ENCODE measurements at places on chromosomes 1 and 21.

DNA sequence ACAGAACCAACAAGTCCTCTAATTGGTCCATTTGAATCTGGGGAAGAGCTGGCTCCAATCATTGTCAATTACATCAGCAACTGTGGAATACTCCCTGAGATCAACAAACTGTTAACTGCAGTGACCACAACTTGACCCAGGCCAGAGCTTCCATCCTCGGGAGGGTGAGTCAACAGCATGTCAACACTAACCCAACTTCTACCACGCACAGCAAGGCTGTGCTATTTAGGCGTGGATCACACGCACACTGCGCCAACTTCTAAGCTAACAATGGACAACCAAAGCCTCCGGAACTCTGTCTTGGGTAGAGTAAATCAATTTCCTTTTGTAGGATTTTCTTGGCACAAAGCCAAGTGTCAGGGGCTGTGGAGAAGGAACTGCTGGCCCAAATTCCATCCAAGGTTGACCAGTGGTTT, 30.4 kb downstream of the APP start:
- peak; percentile 48 for DNase-seq

DNA sequence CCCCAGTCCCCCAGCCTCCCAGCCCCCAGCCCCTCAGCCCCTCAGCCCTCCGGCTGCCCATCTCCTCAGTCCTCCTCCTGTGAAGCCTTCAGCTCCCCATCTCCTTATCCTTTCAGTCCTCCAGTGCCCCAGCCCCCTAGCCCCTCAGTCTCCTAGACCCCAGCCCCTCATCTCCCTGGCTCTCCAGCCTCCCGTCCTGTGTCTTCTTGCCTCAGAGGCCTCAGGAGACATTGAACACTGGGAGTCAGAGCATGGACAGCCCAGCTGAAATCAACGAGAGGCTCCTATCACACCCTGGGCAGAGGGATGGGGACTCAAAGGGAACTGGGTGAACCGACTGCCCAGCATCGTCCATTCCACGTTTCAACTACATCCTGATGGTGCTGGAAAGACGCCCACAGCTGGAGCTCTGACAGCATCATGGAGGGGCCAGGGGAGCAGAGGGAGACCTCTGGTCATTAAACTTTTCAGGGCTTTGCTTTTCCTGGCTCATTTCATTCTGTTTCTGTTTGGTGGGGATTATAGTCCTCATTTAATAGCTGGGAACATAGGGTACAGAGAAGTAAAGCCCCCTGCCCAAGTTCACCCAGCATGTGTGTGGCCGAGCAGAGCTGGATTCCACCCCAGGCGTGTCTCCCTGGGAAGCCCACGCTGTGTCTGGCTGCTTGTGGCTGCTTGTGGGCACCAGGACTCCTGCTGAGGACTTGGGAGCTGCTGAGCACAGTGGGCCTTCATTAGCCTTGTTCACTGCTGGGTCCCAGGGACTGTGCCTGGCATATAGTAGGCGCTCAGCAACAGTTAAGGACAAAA, 396.7 kb downstream of the PTPRU start:
- no peak for DNase-seq

- no peak for DNase-seq
Measured at GRCh38 chr21:42651515-42652401, 1.7 kb upstream of the PDE9A start.

GRCh38 chr1:167881069-167881468, 32.9 kb downstream of the ADCY10 start:
- DNase-seq, result no peak

- no peak for DNase-seq
Measured at GRCh38 chr1:111497592-111497991, 5.8 kb downstream of the ADORA3 start.

DNA sequence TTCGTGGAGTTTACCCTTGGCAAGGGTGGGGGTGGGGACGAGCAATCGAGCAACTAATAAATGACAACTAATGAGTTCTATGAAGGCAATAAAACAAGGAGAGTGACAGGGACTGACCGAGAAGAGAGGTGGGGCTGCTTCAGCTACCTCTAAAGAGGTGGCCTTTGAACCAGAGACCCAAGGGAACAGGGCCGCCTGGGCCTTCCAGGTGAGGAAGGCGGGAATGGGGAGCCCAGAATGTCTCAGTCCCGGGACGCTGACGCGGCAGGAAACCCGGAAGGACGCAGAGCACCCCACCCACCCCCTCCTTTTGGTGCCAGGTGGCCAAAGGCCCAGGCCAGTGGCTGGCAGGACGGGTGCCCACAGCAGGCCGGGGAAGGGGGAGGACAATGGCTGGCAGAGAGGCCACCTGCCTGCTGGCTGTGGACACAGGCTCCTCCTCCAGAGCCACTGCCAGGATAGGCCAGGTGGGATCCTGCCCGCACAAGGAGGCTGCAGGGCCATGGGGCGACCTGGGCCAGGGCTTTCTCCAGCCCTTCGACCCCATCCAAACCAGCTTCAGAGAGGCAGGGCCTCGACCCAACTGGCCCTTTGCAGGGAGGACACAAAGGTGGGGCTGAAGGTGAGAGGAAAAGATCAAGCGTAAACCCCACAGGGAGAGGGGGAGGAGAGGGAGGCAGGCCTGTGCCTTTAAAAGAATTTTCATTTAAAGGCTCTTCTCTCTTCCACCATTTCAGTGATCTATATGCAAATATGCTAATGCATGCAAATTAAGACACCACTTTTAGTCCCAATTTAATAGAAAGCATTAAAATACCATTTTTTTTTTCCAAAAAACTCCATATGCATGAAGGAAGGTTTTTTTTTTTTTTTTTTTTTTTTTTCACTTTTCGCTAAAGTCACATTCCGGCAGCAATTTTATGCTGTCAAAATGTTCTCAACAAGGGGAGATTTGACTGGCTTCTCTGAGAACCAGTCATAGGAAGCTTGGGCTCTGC, 58.1 kb downstream of the CASZ1 start:
- no peak for DNase-seq

- no peak for DNase-seq
Measured at GRCh38 chr1:226363801-226364513, 43.9 kb downstream of the PARP1 start.

DNA sequence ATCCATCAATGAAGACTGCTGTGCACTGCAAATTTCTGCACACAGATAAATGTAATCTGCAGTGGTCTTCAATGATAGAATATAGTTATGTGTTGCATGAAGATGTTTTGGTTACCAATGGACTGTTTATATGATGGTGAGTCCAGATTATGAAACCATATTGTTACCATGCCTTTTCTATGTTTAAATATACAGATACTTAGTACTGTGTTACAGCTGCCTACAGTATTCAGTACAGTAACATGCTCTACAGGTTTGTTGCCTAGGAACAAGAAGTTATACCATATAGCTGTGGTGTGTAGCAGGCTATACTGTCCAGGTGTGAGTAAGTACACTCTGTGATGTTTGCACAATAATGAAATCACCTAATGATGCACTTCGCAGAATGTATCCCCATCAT, 40.8 kb downstream of the SORT1 start:
- DNase-seq, result no peak

- DNase-seq, result no peak
Measured at GRCh38 chr1:8472668-8473067, 154.8 kb downstream of the SLC45A1 start.

DNA sequence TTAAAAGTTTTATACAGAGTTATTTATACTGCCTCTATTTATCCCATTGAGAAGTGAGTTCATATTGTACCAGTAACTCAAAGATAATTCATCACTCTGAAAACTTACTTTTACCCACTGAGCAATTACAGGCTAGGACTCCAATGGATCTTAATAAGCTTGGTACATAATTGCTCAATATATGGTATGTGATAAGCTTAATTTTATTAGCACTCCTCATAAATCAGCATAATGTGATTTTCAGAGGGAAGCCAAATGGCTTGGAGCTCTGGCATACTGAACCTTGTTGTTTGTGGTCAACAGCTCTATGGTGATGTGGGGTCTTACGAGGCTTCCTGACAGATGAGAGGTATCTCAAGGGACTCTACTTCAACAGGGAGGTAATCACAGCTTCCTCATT, 26.3 kb downstream of the ADAM30 start:
- DNase-seq, result no peak

DNA sequence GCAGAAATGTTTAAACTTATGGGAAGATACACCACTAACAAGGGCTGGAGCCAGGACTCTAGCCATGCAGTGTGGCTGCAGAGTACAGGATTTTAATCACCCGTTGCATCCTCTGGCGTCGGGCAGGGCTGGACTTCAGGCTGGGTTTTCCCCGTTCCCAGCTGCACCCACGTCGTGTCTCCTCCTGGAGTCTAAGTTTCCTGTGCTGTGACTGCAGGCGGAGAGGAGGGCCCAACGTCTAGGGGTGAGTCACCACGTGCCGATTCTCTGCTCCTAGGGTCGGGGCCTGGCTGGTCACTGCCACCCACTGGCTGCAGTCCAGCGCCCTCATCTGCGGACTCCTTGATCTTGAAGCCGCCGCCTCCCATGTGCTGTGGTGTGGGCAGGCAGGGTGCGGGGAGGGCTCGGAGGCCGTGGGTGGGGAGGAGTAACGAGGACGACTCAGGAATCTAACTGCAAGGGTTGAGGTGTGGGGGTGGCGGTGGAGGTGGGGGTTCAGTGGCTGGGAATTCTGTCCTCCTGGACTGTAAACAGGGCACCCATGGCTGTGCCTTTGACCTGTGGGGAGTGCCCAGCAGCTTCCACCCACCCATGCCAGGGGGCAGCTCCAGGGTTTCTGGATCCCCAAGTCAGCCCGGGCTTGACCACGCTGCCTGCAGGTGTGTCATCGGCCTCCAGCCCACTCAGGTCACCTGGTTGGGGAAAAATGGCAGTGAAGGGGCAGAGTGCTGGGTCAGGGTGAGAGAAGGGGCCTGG, 77.8 kb downstream of the ALPL start:
- peak; percentile 75 for DNase-seq
